ENCODE measurements at places on chromosomes 7 and 10.

- DNase-seq, result no peak
These were observed 146.4 kb upstream of the LYZL2 start for GRCh38 chr10:30775779-30776591.

DNA sequence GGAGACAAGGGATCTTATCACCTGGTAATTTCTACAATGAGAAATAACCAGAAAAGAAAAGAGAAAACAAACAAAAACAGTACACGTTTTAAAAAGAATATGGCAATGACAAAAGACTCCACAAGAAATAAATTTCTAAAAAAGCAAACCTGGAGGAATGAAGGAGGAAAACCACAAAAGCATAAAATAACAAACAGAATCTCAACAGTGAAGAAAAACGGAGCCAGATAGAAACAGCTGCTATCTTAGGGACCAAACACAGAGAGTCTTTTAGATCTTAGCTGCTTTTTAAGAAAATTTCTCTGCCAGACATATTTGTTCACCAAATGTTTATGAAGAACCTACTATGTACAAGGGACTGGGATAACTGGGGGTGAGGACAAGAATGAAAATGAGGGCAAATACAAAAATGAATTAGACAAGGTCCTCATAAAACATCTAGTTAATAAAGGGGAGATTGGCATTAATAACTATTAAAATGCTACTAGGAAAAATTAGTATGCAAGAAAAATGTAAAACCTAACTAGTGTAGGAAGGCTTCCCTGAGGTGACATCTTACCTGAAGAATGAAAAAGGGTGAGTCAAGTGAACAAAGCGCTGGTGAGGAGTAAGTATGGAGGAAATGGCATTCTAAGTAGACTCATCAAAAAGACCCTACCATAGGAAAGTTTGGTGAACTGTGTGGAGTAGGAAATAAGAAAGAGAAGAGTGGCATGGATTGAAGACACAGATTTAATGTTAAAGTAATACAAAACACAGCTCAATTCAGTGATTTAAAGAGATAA is 34.3 kb downstream of the WASL start:
- DNase-seq, result no peak

DNA sequence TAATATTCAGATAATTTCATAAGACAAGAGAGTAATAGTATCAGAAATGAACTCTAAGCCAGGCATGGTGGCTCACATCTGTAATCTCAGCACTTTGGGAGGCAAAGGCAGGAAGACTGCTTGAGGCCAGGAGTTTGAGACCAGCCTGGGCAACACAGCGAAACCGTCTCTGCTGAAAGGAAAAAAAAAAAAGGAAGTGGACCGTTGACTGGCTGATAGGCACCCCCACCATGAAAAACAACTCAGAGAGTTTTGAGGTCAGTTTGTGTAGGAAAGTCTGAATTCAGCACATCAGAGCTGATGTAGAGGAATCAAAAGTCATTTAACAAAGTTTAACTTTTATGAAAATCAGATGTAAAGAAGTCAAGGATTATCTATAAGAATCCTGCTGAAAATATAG is 63.2 kb upstream of the AMPH start:
- no peak for DNase-seq

DNA sequence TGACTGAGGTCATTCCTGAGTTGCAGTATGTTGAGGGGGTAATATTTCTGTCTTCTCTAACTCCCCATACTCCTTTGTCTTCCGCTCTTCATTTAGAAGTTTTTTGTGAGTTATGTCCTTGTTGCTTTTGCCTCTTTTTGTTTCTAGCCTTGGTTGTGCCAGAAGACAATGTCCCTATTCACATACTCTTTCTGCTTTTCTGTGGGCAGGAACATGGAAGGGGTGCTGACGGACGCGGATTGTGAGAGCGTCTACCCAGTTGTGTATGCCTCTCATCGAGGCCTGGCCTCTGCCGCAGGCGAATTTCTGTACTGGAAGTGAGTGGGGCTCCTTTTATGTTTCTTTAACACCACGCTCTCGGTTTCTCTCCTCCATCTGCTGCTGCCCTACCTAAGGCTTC is 20.5 kb downstream of the STAG3 start:
- no peak for DNase-seq

- no peak for DNase-seq
These were observed 170.5 kb downstream of the CDC14C start for GRCh38 chr7:49094866-49095265.

DNA sequence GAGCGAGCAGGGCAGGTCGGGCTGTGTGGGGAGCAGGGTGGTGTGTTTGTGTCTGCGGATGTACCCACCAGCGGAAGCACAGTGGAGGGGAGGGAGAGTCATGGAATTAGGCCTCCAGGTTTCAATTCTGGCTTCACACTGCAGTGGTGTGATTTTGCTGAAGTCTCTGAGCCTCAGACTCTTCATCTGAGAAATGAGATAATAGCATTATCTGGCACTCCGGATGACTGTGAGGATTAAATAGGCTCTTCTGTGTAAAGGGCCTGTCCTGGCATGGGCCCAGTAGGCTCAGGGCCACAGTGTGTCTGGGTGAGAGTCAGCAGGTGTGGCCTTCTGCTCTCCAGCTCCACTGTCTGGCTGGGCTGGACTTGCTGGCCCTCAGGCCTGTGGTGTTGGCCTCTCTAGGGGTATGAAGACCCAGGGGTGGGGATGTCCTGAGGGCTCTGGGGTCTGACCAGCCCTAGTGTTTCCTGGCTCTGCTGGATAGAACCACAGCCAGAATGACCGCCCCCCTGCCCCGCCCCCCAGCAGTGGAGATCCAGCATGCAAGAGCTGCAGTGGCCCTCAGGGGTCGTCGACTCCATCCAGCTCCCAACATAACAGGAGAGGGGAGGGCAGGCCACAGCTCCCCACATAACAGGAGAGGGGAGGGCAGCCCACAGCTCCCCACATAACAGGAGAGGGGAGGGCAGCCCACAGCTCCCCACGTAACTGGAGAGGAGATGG is 178.6 kb downstream of the RPS24 start:
- no peak for DNase-seq

DNA sequence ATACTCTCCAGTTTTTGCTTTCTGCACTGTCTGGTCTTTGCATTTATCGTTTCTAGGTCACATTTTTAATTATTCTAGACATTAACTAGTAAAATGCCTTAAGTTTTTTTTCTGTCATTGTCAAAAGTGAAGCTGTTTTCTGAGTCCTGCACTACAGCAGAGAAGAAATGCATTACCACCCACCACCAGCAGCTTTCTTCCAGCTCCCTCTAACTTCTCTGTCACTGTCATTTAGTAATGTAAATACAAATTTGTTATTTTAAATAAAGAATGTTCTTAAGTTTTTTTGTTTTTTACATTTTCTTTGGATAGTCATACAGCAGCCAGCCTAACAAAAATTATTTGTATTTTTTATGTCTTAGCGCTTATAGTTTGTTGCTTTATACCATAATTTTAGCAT is 18.8 kb downstream of the PTPRZ1 start:
- no peak for DNase-seq

DNA sequence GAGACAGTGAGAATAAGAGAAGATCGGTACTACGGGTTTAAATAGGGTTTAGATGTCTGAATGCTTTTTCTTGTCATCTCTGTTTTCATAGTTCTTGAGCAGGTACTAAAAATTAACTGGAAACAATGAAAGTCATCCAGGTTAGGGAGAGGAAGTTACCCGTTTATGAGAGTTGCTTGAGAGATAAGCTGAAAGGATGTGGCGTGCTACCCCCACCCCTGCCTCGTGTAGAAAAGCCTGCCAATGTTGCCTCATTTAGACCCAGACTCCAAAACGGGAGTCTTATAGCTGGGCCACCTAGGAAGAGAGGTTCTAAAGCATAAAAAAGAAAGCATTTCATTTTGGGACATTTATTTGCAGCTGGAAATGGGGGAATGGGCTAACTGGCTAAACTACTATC is 10.2 kb downstream of the AKR1C4 start:
- no peak for DNase-seq

DNA sequence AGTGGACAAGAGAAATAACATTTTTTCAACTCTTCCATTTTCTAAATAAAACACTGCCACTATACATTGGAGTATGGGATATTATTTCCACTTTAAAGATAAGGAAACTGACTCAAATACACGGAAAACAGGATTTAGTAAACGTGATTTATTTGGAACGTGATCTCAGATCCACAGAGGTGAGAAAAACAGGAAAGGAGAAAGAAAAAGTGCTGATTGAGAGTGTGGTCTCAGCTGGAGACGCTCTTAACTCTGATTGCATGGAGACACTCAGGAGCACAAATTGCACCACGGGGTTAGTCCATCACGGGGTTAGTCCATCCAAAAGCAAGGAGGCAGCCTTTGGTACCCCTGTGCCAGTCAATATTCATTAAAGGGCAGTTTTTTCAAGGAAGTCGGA is 142.5 kb downstream of the GNAT3 start:
- no peak for DNase-seq

DNA sequence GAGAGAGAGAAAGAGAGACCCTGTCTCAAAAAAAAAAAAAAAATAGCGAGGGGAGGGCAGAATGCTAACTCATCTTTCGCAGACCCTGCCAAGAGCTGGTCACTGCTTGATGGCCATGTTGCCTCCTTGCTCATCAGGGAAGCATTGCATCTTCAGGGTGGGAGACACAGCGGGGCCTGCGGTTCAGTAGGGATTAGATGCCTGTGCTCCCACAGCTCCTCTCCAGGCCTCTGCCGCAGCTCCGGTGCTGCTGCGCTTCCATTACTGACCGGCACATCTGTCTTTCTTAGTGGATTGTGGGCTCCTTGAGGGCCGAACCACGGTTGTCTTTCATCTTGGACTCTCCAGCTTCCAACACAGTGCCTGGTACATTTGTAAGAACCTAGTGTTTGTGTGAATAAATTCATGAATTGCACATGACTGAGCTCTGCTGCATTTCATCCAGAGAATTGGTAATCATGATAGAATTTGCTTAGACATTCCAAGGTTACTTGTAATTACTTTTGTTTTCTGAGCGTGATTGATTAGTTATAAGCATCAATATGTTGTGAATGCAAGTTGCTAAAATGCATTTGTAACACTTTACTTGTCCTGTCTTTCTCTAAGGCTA is 16.8 kb downstream of the HK1 start:
- no peak for DNase-seq

- no peak for DNase-seq
These were observed 132.1 kb downstream of the MACC1 start for GRCh38 chr7:20085086-20085485.

DNA sequence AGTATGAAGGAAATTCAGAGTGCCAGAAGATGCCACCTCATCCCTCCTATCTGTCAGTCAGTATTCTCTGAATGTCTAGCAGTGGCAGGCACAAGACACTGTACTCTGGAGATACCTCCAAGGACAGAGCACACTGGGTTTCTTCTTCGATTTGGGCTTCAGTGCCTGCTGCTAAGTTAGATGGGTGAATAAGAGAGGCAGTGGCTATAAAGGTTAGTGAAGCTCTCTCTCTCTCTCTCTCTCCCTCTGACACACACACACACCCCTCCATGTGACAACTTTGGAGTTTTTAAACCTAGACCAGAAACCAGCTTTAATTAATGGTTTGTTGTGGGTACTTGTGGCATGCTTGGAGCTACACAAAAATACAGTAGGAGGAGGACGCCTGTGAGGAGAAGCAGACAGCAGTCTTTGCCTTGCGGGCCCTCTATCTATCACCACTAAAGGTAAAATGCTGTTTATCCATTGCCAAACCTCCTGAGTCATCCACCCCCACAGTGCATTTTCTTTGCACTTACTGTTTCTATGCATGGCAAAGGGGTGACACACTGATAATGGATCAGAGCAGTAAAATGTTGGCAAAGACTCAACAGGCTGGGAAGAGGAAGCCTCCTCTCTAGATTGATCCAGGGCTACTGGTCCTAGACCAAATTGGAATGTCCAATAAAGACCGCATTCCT is 102.5 kb downstream of the TRIL start:
- DNase-seq, result no peak

DNA sequence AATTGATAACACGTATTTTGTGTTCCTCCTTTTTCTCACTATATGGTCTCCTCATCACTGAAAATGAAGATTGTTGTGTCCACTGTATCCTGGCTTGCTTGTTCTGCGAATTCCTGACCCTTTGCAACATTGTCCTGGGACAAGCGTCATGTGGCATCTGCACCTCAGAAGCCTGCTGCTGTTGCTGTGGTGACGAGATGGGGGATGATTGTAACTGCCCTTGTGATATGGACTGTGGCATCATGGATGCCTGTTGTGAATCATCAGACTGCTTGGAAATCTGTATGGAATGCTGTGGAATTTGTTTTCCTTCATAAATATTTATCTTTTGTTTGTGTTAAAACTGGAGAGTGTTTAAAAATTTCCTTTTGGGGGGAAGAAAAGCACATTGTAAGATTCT is 93.7 kb downstream of the MDFIC start:
- DNase-seq, result no peak

- no peak for DNase-seq
These were observed 187.8 kb downstream of the FAM107B start for GRCh38 chr10:14586901-14587300.

DNA sequence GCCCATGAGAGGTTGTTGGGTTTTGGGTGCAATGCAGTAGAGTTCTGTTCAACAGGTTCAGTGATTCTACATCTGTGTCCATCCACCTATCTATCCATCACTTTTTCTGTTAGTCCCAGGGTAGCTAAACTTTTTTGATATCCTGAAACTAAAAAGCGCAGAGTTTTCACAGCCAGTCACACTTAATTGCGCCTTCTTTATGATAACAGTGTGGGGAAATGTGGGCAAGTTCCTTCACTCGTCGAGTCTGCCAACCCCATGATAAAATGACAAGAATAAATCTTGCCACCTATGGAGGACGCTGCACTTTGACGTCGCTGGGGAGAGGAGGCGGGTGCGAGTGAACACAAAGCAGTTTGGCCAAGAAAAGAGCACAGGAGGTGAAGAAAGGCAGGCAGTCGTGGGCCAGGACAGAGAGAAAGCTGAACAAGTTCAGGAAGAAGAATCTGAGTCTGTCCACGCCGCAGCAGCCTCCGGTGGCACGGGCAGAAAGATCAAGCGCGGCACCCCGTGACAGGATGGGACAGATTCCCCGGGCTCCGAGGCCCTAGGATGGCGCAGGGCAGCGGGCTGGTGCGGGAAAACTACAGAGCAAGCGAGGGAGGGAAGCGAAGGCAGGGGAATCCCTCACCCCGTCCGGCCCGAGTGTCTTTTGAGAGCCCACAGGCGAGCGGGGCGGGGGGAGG is 9.2 kb downstream of the SP8 start:
- DNase-seq, result peak; percentile 36

GRCh38 chr10:122754491-122755235 is 55.0 kb upstream of the C10orf120 start:
- DNase-seq, result no peak

- DNase-seq, result no peak
These were observed 864 bp downstream of the PSTK start for GRCh38 chr10:122981066-122981464.

GRCh38 chr7:70052691-70053090 is 454.4 kb downstream of the AUTS2 start:
- no peak for DNase-seq

- no peak for DNase-seq
These were observed 66.2 kb upstream of the STEAP1B start for GRCh38 chr7:22566176-22566575.

- DNase-seq, result no peak
These were observed 182.7 kb downstream of the CUX1 start for GRCh38 chr7:102000123-102000522.

Measured in SHP77 treated with DMSO at 0.1 percent for 48 hours (cell line).